Frontal cortex (tissue), 4 donors: ENCODE measurements at places on chromosomes 3 and 15. TPM values are rescaled to one million over a fixed set of nuclear protein-coding genes. Genes with fewer than 3 reads are reported as not detected.

OR5K2 gene
- not detected for total RNA-seq

GRCh38 chr3:188686324-188686723 is 485.4 kb upstream of the TPRG1 start:
- no peak for DNase-seq

- no peak for DNase-seq
Measured at GRCh38 chr3:154022606-154023005, 98.6 kb upstream of the ARHGEF26 start.

GRCh38 chr3:65194744-65195143 is 506.9 kb upstream of the ADAMTS9 start:
- no peak for DNase-seq
